LoVo (cell line): ENCODE measurements at places on chromosomes 16 and 17.
A peak's percentile ranks its signal among the peaks of the same experiment; 100 is the strongest.

GRCh38 chr17:49901460-49902331, 53.8 kb upstream of the TAC4 start:
- DNase-seq = peak; percentile 49

- DNase-seq = no peak
These were observed 267.8 kb downstream of the PMP22 start for GRCh38 chr17:14997290-14997689.

GRCh38 chr16:77946823-77947222, 75.5 kb upstream of the CLEC3A start:
- no peak for DNase-seq

- no peak for DNase-seq
These were observed 610 bp downstream of the C16orf74 start for GRCh38 chr16:85750146-85750826.

DNA sequence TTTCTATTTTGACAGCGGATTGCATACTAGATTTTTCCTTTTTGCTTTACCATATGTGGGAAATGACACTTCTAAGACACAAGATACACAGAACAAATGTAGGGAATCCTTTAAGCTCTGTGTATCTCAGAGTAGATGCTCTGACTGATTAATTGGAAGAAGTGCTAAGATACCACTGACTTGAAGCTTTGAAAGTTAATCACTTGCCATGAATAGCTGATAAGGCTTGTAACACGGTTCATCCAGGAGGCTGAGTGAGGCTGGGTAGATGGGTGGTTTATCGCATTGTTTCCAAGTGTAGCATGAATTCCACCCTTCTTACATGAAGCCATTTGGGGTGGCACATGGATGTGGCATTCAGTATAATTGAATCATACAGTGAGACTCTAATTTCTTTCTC, 654.1 kb upstream of the RBFOX1 start:
- DNase-seq = no peak

DNA sequence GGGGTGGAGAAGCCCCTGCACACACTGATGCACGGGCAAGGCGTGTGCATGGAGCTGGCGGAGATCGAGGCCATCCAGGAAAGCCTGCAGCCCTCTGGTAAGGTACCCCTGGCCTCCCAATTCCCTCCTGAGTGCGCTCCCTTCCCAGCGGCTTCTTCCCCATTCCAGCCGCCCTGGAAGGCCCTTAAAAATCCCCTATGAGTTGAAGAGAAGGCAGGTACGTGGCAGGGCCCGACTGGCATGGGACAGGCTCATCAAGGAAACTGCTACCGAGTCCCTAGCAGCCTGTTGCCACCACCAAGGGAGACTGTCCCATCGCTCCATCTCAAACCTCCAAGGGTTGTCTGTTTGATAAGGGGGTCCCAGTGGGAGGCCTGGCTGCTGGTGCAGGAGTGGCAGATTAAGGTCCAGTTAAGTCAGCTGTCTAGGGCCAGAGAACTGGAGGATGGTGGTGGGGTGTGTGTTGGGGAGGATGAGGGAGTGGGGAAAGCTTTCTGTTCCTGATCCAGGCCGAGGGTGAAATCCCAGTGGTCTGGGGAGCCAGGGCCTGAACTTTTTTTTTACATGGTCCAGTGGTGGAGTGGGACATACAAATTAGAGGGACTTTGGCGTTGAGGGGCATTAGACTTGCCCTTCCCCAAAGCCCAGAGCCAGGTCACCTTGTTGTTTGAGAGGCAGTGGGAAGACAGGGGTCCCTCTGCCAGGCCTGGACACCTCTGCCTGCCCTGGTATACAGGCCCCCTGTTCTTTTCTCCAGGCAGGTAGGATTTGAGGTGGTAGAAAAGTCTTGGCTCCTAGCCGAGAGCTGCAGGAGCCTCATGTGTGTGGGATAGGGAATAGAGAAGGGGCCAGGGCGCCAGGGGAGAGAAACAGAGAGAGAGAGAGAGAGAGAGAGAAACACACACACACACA, 994 bp downstream of the IGFBP4 start:
- DNase-seq = no peak

DNA sequence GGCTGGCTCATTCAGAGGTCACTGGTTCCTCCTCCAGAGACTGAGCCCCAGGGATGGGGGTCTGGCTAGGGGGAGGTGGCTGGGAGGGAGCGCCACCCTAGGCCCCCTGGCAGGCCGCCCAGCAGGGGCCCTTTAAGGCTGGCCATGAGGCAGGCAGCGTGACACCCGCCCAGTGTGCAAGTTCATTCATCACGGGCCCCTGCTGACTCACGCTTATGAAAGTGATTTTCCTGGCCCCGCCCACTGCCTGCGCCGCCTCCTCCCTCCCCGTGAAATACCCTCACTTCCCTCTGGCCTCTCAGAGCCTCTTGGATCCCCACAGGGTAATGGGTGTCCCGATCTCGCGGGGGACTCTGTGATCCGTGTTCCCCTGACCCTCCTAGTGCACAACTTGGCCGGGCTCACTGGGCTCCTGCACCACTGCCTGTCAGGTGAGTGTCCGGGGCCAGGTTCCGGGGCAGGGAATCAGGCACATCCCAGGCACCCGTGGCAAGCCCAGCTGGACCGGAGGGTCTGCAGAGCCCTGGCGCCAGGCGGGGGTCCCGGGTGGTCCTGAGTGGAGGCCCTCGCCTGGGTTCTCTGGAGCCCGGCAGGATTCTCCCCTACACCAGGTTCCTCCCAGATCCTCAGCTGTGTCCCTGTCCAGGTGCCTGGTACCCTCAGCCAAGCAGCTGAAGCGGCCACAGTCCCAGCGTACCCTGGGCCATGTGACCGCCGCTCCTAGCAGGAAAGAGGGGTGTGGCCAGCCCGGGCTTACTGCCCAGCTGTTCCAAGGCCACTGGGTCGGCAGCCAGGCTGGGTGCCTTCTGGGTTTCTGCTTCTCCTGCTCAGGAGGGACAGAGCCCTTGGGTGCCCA, at the start of gene OSGIN1:
TSS of gene OSGIN1 (plus strand) at position 301 of the 856 bp plus-strand sequence. CDS start 4,432 bp downstream, outside the sequence.
- peak; percentile 92 for DNase-seq

GRCh38 chr17:39754958-39755553, 17.3 kb downstream of the GRB7 start:
- DNase-seq = no peak

- peak; percentile 80 for DNase-seq
These were observed 12.2 kb upstream of the NDRG4 start for GRCh38 chr16:58487566-58488351.

DNA sequence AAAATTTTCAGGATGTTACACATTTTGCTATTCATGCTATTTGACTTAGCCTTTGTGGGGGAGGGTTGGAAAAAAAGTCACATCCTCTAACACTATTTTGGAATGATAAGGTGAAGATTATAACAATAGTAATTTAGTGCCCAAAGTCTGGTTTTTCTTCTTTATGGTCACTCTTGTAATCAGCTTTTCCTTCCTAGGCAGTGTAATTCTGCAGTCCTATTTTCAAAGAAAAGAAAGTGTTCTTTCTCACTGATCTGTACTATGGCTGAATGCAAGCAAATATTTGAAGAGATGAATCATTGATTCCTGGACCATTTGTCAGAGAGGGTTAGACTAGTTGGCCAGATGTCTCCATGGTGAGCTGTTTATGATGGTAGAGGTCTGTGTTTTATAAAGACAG, 8.4 kb downstream of the RSPRY1 start:
- peak; percentile 72 for DNase-seq

- DNase-seq = no peak
These were observed 373.7 kb upstream of the SALL1 start for GRCh38 chr16:51524555-51525373.

DNA sequence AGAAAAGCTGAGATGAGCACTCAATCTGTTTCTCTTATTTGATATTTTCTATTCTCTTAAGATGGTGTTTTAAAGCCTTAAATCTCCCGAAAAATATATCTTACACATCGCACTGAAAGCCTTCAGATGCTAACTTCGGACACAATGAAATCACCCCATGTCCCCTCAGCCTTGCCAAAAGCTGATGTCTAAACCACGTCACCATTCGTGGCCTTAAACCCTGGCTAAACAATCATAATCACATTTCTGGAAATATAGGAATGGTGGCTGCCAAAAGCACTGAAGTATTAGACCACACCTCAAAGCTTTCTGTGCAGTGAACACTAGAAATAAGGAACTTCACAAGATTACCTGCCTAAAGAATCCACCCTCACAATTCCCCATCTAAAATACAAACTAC, 402.7 kb downstream of the SOX9 start:
- no peak for DNase-seq

GRCh38 chr17:67575325-67575724, 142.4 kb upstream of the NOL11 start:
- DNase-seq = no peak

- DNase-seq = no peak
These were observed 11.4 kb downstream of the ASPHD1 start for GRCh38 chr16:29911676-29912010.

GRCh38 chr17:78689029-78689428, 93.0 kb downstream of the CYTH1 start:
- DNase-seq = no peak

DNA sequence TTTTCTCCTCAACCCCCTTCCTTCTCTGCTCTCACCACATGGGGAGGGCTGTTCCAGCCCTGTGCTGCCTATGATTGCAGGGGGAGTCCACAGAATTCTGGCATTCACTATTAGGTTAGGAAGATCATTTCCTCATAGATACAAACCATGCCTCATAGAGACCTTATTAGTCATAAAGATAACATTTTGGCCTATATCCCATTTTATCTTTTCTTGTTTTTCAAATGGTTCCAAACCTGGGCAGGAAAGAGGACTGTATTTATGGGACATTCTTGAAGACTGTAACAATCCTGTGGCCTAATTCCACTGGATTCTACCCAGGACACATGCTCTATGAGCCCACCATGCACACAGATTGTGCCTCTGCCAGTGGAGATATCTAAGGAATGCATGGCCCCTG, 51.7 kb downstream of the ASIC2 start:
- no peak for DNase-seq

DNA sequence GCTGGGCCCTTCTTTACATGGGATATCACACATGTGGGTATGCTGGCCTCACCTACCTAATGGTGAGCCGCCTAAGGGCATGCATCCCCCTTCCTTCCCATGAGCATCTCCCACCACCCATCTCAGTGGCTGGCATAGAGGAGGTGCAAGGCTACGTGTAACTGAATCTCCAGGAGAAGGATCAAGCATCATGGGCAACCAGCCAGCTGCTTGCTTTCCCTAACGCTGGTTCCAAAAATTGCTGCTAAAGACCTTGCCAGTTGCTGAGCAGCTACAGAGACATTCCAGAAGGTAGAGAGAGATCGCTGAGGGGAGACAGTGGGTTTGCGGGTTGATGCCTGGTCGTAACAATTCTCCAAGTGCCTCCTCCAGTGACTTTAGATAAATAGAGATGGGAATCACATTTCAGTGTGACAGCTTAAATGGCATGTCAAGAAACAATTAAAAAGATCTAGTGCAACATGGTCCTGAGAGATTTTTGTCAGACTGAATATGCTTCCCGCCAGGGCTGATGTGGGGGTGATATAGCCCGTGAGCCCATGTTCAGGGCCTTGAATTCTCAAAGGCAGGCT, 378.4 kb upstream of the CDH5 start:
- DNase-seq = no peak

DNA sequence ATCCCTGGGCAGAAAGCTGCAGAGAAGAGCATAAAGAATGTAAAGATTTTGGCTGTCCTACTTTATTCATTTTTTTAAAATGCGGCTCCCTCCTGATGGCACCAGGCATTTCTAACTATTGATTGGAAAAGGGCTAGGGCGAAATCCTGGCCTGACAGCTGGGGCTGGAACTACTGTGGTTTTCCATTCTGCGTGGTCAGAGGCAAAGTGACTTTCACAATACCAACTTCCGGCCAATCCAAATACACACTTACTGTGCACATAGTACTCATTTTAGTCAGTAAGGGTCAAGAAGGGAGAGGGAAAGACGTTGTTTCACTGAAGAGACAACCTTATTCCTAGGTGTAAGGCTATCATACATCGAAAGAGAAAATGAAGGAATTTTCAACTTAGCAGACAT, 113.8 kb upstream of the PMFBP1 start:
- DNase-seq = no peak

DNA sequence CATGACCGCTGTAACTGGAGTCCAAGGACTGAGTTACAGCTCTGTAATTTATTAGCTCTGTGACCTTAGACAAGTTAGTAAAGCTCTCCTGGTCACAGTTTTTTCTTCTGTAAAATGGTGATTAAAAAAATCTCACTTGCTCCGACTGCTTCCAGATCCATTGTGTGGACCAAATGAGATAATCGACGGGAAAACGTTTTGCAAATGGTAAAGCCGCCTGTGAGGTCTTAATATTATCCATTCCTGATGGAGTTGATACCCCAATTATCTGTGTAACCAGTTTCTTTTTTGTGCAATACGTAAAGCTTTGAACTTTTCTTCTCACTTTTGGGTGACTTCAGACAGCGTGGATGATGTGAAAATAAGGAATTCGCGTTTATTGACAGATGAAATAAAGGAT, 422.9 kb downstream of the UTP18 start:
- no peak for DNase-seq

GRCh38 chr17:57506774-57507127, 238.3 kb downstream of the CCDC182 start:
- DNase-seq = no peak

- no peak for DNase-seq
These were observed 31.5 kb downstream of the AP2B1 start for GRCh38 chr17:35618628-35619027.
